ENCODE measurements at places on chromosomes 5 and 9.
A peak's percentile ranks its signal among the peaks of the same experiment; 100 is the strongest.

DNA sequence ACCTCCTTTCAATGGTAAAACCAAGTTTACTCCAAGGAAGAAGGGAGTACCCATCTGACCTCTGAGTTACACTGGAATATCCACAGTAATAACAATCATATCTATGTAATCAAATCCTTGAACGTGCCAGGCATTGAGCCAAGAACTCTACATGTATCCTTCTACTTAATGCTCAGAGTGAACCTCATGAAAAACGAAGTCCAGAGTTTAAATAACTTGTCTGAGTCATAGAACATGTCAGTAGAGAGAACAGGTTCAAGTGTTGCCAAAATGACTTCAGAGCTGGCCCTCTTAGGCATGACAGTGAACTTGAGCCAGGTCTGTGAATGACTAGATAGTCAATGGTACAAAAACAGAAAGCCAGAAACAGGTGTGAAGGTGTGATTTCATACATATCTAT lies 164.1 kb upstream of the ZNF618 start:
- no peak for DNase-seq

DNA sequence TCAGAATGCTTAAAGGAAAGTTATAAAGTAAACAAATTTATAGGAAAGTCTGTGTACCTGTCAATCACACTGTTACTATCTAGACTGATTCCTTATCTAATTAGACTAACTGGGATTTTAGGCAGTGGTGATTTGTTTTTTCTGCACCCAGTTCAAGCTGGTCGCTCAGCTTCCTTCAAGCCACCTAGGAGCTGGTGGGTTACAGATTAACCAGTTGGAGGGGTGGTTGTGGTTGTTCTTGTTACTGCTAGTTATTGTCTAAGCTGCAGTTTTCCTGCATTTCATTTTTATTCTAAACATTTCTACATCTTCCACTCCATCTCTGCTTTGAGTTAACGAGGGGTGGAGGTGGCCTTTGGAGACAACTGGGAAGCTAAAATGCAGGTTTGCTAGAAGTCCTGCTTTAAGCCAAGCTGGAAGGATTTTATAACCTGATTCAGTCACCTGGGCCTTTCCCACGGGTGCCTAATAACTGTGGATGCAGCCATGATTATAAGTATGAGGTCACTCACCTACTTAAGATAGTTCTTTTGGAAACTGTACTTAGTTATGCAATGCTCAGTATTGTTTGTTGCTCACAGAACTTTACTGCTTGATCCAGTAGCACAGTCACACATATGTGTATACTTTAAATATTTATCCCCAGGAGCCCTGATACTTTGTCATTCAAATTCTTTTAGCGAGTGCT lies 303.9 kb upstream of the DAP start:
- no peak for DNase-seq

- DNase-seq: peak; percentile 68
Measured at GRCh38 chr5:4700069-4700468, 440.1 kb upstream of the ADAMTS16 start.

GRCh38 chr9:134851020-134851419 lies 29.6 kb upstream of the FCN2 start:
- DNase-seq: no peak

DNA sequence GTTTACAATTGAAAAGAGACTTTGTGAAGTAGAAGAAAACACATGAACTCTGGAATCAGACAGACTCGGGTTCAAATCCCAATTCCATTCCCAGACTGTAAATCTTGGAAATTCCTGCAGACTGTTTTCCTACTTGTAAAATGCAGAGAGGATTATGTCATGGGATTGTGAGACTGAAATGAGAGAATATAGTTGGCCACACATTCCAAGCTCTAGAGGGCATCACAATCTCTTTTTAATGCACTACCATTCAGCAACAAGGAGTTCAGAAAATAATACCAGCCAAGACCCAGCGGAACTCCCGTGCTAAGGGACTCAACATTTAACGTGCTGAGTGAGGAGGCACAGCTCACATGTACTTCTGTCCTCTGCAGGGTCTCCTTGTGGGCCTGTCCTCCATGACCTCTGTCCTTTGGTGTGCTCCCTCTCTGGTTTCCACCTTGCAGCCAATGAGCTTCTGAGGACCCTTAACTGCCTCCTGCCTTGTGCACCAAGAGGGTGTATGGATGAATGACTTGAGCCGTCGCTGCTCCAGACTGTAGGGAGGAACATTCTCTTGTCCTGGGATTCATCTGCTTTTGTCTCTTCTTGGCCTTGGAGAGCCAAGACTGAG lies 263.5 kb downstream of the NTRK2 start:
- DNase-seq: no peak

GRCh38 chr5:141223112-141223783 lies at the start of gene PCDHB14:
PCDHB14 (plus strand) TSS chr5:141223343; CDS start chr5:141223506, 163 bp downstream.
- no peak for DNase-seq

DNA sequence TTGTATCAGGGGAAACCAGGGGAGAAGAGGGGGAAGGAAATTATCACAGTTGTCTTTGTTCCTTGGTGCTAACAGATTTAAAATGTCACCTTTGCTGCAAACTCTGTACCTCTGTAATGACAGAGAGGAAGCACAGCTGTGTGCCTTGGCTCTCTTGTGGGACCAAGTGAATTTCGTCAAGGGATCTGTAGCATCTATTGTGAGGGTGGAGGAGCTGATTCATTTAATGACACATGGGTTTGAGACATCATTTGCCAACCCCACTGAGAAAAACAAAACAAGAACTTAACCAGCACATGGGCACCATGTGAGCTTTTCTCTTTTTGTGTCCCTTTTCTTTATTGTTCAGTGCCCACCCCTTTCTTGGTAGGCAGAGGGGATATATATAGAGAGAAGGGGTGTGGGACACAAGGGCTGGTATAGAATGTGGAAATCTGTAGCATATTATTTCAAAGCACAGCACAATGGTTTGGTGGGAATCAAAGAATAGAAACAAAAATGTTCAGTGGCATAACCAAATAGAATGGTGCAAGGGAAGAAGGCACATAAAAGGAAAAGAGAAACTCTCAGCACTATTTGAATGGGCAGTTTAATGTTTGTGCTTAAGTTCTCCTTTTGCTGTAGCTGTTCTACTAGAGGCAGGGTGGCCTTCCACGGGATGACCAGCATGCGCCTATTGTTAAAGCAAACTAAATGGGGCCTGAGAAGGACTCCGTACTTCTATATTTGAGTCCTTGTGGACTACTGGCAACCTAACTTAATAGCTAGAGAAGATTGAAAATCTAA lies 63.3 kb downstream of the LIX1 start:
- no peak for DNase-seq

DNA sequence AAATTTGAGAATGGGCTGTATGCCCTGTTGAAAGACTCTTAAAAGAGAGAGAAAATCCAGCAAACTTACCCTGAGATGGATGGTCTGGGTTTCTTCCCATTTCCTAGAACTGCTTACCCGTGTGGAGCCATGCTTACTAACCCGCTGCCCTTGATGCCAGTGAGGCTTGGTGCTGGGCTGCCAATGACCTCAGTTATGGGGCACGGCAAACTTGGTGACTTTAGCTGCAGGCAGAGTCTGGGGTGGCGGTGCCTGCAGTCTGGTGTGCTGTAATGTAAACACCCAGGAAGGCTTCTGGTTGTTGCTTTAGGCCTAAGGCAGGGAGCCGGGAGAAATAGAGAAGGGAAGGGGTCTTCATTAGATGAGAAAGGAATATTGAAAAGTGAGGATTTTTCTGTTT lies 7.3 kb upstream of the TENT4A start:
- DNase-seq: no peak

DNA sequence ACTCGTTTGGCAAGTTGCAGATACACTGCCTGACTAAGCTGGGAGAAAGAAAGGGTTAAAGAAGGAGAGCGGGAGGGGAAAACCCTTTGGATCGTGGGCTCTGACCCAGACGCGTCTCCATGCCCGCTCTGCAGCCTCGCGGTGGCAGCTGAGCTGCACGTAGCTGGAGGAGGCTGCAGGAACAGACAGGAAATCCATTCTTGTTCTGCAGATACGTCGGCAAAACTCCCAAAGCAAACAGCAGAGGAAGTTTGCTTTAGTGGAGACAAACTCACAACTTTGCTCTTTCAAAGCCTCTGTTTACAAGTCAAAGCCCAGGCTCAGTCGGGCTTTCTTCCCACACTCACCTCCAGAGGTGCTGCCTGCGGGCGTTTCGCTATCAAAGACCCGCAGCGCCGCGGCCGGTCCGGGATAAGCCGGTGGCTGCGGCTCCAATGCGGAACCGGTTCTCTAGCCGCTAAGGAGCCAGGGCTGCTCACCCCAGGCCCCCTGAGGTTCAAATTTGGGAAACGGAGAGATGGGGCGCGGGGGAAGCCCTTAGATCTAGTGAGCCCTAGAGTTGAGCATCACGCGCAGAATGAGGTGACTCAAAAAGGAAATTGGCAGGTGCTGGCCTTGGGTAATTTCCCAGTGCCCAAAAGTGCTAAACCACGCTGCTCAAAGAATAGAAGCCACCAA lies 60.7 kb downstream of the MAT2B start:
- DNase-seq: no peak

- DNase-seq: no peak
Measured at GRCh38 chr5:53333160-53333559, 147.3 kb upstream of the FST start.

GRCh38 chr9:13364271-13365000 lies 84.9 kb upstream of the MPDZ start:
- no peak for DNase-seq

- DNase-seq: no peak
Measured at GRCh38 chr5:58961631-58962280, 378.9 kb downstream of the RAB3C start.

GRCh38 chr5:111143910-111144309 lies 51.8 kb downstream of the WDR36 start:
- DNase-seq: peak; percentile 60

- no peak for DNase-seq
Measured at GRCh38 chr5:76114179-76114851, 31.1 kb downstream of the SV2C start.

DNA sequence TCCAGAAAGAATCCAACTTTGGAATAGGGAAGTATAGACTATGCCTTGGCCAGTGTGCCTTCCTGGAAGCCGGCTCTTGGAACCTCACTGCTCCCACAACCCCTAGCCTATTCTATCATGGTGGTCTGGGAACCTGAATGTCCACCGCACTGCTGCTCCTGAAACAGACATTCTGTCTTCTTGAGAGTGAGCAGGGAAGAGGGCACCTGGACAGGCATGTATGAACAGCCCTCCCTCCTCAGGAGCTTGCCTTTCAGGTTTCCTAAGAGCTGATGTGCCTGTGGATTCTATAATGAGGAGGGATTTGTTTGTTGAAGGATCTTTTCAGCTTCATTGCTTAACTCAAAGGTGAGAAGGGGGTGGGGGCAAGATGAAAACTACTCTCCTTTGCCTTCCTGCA lies 55.1 kb upstream of the XPA start:
- no peak for DNase-seq

DNA sequence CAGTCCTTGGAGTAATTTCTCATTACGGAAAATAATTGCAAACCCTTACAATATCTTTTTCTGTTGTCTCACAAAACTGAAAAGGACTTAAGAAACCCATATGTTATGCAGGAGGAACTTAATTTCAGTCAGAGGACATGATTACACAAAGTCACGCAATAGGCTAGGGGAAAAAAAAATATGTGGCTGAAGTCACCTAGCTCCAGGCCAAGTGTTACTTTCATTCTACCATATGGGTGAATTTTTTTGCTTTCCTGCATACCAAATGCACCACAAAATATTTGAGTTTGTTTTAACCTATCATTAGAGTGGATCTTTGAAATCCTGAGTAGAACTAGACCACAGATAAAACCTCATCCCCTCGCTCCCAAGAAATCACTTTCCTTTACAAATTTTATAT lies 523.5 kb downstream of the CAAP1 start:
- DNase-seq: no peak

GRCh38 chr5:122371511-122372151 lies 59.6 kb downstream of the SNCAIP start:
- no peak for DNase-seq

GRCh38 chr5:142275496-142275895 lies 49.3 kb downstream of the SPRY4 start:
- DNase-seq: no peak

DNA sequence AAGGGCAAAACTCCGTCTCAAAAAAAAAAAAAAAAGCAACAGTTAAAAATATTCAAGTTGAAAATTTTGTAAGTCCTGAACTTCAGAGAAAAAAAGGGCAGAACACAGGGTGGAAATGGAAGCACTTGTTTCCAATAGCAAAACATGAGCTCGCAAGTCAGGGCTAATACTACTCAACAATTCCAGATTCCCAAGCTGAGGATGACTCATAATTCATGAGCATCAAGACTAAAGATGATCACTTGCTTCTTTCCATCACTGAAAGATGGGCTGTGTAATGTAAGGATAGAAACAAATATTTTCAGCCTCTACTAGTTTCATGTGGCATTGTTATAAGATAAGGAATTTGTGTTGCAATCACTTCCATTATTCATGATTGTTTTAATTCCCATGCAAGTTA lies 33.5 kb upstream of the FST start:
- DNase-seq: no peak

DNA sequence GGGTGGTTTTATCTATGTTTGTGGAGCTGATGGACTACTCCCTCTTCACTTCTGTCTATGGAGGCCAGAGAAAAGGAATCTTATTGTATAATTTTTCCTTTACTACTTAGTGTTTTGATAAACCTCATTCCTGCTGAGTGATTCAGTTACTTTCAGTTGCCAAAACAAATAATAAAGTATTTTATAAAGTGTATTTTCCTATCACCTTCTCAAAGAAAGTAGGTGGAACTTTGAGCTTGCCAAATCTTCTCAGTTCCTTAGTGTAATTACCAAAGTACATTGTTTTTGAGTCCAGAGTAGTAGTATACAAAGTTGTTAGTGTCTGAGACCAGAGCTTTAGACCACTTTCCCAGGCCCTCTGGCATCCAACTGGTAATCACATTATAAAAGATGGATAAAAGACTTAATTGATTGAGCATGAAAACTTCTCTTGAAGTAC lies 13.5 kb downstream of the RABGAP1 start:
- DNase-seq: no peak

DNA sequence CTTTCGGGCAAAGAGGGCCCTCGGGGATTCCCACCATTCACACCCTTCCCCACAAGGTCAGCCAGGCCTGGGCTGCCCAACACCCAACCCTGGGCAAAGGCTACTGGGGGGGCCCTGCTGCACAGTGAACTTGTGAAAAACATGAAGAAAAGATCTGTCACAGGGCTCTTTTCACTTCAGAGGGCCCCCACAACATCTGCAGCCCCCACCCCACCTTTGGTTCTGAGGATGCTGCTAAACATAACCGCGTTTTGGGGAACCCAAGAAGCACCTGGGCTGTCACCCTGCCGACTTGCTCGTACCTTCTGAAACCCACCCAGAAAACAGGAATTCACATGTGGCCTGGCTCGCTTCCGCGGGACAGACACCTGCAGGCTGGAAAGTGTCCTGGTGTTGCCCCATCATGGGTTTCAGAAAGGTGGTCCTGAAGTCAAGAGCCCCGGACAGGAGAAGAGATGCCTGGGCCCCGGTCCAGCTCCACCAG lies 29.3 kb downstream of the B4GALT1 start:
- no peak for DNase-seq

DNA sequence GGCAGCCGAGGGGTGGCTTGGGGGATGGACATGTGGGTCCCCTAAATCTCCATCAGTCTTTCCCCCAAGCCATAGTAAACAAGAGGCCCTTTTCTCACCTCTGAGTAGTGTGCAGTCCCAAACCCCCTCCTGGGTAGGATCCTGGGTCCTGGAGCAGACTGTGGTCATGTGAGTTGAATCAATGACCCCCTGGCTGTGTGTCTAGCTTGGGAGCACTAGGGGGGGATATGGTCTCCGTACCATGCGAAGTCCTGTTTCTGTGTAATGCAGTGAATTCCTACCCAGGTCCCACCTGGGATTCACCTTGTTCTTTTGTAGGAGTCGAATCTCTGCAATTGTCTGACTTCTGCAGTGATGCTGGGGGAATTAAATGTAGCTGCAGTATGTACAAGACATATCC lies 66.2 kb downstream of the FGF18 start:
- DNase-seq: no peak
